GM12864 (cell line): ENCODE measurements at places on chromosomes 5 and 9.

- no peak for DNase-seq
These were observed 144.4 kb downstream of the SLC12A2 start for GRCh38 chr5:128228008-128228407.

GRCh38 chr5:66438696-66439095, 157.5 kb upstream of the MAST4 start:
- no peak for DNase-seq

GRCh38 chr5:76524868-76525267, 98.3 kb downstream of the F2RL2 start:
- DNase-seq = no peak

GRCh38 chr5:160133071-160133917, 14.0 kb upstream of the PWWP2A start:
- no peak for DNase-seq

DNA sequence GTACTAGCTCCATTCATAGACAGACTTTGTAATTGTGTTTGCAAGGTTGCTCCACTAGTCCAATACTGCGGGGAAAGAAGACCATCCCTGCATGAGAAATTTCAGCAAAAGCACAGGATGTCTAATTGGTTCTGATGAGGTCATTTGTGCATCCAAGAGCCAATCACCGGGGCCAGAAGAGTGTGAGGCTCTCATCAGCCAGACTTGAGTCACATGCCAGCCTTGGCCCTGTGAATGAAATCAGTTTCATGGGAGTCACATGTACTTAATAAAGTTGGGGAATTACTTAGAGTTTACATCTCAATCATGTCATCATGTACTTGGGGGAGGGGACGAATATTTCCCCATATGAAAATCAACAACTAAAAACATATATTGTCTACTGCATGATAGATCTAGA, 1236.0 kb downstream of the MAT2B start:
- no peak for DNase-seq

GRCh38 chr9:37575921-37576721, at the start of gene FBXO10:
Gene FBXO10, minus strand, starts transcription at chr9:37576380. Its CDS starts 34,612 bp downstream, at chr9:37541768.
- DNase-seq = no peak

GRCh38 chr5:32083981-32084430, 90.1 kb downstream of the GOLPH3 start:
- DNase-seq = no peak

GRCh38 chr9:14780693-14781092, 58.2 kb upstream of the CER1 start:
- DNase-seq = no peak

GRCh38 chr5:36842087-36842486, 34.5 kb upstream of the NIPBL start:
- no peak for DNase-seq

- no peak for DNase-seq
These were observed 34.5 kb upstream of the SLC46A2 start for GRCh38 chr9:112925058-112925641.

GRCh38 chr5:138953387-138954256, 78.5 kb upstream of the LRRTM2 start:
- DNase-seq = no peak

DNA sequence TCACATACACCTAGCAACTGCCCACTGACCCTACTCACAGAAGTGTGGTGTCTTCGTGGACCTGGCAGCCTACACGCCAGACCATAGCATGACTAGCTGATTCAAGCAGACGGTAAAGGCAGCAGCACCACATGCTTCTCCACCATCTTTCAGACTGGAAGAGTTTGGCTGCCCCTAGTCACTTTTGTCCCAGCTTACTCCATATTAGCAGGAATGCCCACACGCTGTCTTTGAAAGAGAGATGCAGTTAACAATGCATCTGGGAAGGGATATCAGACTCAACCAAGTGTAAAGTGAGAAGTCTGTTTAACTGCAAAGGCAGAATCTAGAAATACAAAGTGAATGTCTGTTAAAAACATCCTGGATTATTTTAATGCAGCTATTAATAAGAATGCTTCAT, 177.2 kb upstream of the GNA14 start:
- DNase-seq = no peak

- DNase-seq = no peak
These were observed 120.2 kb downstream of the SEMA5A start for GRCh38 chr5:9425710-9426109.

DNA sequence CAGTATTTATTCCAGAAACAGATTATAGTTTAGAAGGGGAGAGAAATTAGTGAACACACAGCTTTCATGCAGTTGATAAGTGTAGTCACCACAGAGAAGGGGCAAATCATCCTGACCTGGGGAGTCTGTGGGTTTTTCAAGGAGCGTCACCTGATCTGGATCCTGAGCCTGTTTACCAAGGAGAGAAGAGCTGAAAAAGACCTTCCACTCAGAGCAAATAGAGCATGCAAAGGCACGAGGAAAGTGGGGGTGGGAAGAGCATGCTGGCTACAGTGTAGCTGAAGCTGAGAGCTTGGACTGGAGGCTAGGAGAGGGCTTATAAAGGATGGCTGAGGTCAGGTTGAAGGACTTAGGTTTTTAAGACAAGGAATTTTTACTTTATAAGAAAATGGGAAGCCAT, 30.4 kb downstream of the ACO1 start:
- no peak for DNase-seq

DNA sequence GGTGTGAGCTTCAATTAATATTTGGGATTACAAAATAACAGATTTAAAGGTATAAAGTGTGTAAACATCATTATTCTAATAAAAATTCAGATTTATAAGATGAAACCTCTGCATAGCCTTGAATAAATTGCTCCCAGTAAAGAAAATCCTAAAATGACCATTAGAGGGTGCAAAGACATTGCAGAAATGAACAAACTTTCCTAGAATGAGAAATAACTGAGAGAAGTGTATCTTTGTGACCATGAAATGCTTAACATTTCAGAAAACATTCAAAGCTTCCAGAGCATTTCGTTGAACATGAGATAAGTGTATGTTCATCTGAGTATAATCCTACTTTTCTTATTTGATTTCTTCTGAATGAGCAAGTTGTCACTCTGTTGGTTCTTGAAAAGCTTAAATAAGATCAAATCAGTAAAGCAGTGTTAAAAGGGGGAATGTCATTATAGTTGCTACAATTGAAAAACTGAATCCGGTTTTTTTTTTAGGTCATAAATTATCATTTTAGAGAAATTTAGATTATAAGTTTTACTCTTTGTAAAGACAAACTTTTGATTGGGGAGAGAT, 24.7 kb upstream of the NUDT12 start:
- no peak for DNase-seq

DNA sequence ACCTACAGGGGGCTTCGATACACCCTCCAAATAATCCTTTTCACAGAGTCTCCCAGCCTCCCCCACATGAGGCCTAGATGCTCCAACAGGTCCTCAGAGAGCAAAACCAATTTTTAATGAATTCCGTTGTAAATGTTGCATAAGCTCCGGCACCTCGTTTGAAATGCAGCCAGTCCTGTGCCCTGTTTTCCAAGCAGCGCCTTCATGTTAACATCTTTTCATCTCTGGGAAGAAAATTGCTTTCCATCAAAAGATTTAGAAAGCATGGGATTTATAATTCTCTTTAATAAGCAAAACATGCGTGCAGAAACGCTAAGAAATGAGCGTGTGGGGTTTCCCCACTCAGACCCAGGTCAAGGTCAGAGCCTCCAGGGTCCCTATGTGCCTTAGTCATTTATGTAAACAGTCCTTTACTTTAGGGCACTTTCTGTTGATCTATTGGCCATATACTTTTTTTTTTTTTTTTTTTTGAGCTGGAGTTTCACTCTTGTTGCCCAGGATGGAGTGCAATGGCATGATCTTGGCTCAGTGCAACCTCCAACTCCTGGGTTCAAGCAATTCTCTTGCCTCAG, 177.5 kb upstream of the S1PR3 start:
- no peak for DNase-seq

DNA sequence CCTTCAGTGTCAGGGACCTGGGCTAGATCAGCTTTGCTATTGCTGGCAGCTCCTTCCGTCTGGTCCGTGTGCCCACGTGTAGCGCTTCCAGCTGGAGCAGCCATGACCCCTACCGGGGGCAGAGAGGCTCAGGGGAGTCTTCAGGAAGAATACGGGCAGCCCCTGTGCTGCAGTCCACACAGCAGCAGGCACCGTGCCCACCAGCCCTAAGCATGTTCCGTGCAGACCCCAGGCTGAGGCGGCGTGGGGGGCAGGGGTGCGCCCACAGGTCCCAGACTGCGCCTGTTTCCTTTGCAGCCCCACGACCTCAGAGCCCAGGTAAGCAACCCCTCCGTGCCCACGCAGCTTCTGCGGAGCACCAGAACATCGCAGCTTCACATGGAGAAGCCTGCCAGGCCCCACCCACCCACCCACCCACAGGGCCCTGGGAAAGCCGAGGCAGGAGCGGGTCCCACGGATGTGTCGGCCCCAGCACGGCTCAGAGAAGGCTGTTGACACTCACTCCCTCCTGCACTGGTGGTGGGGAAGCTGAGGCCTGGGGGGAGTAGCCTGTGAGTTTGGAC, 83.1 kb downstream of the KCNT1 start:
- DNase-seq = no peak

- no peak for DNase-seq
These were observed 59.6 kb downstream of the ATG10 start for GRCh38 chr5:82031220-82032119.

DNA sequence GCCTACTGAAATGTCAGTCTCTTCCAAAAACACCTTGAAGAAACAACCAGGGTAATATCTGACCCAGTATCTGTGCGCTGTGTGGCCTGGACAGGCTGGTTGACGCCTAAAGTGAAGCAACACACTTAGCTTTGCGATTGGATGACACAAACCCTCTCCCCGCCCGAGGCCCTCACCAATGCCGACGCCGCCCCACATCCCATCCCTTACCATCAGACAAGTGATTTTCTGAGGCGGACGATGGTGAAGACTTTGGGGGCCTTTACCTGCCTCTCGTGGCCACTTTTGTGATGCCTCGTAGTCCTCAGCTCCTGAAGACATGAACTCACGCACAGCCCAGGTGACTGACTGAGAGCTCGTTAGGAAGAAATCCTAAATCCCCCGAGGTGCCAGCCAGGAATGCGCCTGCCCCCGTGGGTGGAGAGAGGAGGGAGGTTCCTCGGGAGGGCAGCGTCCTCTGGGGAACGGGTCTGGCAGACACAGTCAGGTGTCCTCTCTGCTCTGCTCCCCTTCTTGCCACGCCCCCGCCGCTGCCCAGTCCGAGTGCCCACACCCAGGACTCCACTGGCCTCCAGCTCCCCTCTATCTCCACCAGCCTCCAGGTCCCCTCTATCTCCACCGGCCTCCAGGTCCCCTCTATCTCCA, 31.0 kb upstream of the RXRA start:
- no peak for DNase-seq

- no peak for DNase-seq
These were observed 31.5 kb downstream of the MLANA start for GRCh38 chr9:5922192-5922591.

GRCh38 chr5:138623053-138623452, 47.9 kb upstream of the HSPA9 start:
- DNase-seq = no peak

DNA sequence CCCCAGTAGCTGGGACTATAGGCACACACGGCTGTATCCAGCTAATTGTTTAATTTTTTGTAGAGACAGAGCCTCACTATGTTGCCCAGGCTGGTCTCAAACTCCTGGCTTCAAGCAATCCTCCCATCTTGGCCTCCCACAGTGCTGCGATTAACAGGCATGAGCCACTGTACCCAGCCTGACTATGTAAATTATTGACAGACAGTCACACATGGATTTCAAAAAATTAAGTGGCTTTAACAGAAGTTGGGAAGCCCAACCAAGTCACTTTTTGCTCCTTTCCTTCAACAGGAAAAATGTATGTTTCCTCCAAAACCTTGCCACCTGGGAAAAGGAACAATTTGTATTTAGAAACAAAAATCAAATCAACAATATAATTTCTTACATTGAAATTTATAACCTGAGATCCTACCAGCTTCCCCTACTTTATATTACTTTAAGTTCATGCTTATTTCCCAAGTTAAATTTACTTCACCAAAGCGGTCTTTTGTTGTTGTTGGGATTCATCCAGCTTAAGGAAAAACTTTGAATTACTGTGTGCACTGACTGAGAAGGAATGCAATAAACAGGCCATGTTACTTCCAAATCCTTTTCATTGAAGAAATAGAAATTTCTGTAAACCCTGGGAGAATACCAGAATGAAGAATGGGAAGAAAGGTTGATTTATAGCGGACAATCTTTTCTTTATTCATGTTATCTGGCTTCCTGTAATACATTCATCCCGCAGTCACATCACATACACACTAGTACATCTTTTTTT, 8.6 kb downstream of the PCA3 start:
- no peak for DNase-seq

DNA sequence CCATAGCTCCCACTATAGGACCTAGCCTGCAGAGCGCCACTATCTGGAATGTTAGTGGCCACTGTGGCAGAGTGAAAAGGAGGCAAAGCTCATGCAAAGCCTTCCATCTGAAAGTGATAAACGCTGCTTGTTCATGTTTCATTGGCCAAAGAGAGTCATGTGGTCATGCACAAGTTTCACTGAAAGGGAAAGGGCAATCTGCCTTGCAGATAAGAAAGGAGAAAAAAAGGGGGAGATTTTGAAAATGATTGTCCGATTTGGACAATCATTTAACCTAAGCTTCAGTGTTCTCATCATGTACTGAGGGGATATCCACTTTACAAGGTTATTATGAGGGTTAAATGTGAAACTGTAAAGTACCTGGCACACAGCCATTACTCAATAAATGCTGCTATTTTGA, 9.0 kb upstream of the MOB3B start:
- no peak for DNase-seq

- peak; percentile 36 for DNase-seq
These were observed 159.9 kb downstream of the FANCC start for GRCh38 chr9:95157481-95158151.

- DNase-seq = no peak
These were observed 142.3 kb upstream of the KLF9 start for GRCh38 chr9:70556771-70557170.

- DNase-seq = no peak
These were observed 543.7 kb downstream of the DMRTA1 start for GRCh38 chr9:22990349-22990748.

- no peak for DNase-seq
These were observed 286.2 kb downstream of the MCTP1 start for GRCh38 chr5:94998670-94999069.

- DNase-seq = no peak
These were observed 8.9 kb downstream of the ZER1 start for GRCh38 chr9:128762671-128763449.

DNA sequence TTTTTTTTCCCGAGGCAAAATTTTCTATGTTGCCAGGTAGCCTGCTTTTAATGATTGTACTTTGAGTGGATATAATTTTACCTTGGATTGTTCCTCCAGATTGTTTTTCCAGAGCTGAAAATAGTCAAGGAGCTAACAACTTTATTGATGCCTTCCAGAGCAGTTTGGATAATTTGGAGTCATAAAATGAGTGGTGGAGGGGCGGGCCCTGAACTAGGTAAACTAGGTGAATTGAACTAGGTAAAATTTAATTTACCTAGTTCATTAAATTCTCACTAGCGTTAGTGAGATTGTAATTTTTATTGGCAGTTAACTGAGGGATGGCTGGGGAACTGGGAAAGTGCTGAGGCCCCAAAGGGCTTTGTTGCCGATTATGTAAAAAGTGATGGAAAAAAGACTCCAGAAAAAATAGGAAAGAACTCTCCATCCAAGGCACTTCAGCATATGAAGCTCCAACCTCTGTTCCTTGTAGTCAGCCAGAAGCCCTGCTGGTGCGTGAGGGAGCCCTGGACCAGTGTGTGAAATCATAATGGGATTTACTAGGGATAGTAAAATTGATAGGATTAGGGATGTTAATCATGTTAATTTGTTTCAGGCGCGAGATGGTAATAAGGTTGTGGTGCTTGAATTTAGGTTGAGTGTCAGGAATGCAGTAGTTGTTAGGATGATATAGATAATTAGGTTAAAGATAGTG, 1.7 kb downstream of the DNAJC25 start:
- no peak for DNase-seq
